ENCODE measurements at places on chromosomes 16 and 17.

- DNase-seq = no peak
These were observed 206.1 kb upstream of the ZFHX3 start for GRCh38 chr16:73253922-73254480.

DNA sequence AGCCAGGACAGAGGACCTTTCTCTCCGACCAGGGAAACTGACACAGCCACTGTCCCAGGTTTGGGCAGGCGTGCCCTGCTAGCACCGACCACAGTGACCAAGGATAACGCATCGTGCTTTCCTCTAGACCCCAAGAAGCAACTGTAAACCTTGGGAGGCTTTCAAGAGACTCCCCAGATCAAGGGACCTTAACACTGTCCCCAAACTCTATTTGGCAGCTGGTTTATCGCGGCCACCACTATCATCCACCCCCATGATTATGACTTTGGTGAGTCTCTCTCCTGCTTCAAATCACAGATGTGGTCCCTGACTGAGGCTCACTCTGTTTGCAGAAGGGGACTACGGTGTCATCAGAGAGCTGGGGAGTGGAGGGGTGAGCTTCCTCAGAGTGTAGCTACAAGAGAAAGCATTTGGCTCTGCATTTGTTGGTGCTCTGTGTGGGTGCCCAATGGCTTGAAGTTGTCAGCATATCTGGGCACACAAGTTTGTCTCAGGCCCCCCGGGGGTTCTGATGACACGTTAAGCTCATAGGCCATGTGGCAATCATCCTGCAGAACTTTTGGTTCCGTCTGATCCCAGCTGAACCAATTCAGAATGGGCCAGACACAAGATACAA, 408.0 kb downstream of the SLC39A11 start:
- DNase-seq = no peak

- DNase-seq = peak; percentile 61
These were observed 521 bp downstream of the C16orf87 start for GRCh38 chr16:46830417-46830901.

- DNase-seq = no peak
These were observed 55.4 kb downstream of the JPH3 start for GRCh38 chr16:87657621-87658192.

GRCh38 chr16:1538804-1539520, 5.5 kb downstream of the TMEM204 start:
- DNase-seq = peak; percentile 25

- DNase-seq = peak; percentile 44
These were observed 1.4 kb downstream of the MYO18A start for GRCh38 chr17:29178750-29179231.

DNA sequence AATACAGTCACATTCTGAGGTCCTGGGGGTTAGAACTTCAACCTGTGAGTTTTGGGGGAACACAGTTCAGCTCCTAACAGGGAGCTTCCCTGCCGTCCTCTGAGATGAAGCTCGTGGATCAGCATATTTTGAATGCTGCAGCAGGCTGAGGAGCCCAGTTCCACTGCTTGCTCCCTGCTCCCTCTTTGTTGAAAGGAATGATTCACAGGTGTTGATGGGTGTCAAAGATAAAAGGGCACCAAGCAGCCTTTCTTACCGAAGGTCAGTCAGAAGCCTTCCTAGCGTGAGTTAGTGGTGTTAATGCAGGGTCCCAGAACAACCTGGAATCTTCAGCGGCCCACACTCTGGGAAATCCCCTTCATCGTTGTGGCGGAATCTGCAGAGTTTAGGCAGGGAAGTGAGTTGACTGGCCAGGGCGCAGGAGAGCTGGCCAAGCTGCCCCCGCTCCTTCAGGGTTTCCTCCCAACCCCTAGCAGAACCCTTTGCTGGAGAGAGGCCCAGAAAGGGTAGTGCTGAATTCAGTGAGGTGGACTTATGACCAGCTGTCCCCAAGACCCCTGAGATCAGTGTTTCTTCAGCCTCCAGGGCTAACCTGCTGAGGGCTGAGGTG, 114.8 kb downstream of the GNAO1 start:
- no peak for DNase-seq

DNA sequence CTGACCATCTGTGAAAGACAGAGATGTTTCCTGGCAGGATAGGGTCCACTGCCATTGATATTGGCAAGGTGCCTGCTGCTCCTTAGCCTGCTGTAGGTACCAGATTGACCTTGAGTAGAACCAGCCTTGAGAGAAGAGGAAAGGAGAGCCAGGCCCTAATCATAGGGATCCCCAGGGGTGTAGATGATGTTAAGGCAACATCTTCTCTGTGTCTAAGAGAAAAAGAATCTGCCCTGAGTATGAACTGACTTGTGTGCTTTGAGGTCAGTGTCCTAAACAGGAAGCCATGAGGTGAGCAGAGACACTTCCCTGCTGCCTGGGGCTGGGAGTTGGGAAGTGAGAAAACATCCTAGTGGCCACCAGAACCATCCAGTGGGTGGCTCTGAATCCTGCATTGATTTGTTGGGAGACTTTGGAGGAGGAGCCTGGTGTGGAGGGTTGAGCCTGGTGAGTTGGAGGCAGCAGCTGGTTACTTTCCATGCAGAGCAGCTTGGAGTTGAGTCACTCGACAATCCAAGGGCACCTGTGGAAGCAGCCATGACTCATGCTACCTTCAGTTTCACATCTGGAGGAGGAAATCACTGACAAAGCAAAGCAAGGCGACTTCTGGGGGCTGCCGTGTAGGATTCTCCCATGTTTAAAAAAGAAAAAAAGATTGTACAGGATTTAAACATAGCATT, 47.8 kb downstream of the BMERB1 start:
- no peak for DNase-seq

- no peak for DNase-seq
These were observed 31.3 kb downstream of the CLEC19A start for GRCh38 chr16:19316846-19317245.

DNA sequence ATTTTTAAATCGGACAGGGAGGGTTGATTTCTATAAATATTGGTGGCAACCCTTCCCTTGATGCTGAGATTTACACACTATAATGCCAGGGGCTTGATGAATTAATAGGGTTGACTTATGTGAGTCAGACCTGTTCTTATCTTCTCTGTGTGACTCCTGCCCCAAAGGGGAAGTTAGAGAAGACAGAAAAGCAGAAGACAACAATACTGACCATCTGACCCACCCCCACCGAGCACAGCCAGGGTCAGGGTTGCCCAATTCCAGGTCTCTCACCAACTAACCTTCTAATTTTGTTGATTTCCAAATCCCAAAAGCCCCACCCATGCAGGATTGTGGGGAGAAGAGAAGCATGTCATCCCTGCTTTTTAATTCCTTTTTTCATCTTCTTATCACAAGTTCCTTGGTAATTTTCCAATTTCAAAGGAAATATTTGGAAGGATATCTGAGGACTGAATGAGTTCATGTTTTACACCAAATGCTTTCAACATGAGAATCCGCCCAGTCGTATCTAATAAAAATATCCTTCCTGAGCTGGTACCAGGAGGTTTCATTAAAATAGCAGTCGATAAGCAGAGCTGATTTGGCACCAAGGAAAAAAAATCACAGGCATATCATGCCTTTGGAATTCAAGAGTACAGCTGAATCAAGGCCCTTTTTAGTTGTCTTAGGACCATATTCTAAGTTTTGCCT, 603.4 kb upstream of the CDH11 start:
- DNase-seq = no peak

GRCh38 chr17:43881181-43881580, 26.2 kb downstream of the MPP2 start:
- no peak for DNase-seq

DNA sequence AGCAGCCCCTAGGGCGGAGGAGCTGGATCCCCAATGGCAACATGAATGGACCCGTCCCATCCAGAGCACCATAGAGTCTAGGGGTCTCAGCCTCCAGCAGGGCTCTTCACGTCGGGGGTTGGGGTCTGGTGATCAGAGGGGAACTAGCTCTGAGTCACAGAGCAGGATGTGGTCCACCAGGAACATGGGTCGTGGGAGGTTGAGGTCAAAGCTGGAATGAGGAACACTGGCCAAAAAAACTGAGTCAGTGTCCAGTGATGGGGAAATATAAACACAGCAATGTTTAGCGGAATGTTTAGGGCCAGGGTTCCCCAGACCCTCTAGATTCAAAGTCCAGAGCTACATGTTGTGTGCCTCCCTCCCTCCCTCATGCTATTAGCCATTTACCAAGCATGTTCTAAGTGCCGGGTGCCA, 79.1 kb upstream of the C16orf82 start:
- no peak for DNase-seq

DNA sequence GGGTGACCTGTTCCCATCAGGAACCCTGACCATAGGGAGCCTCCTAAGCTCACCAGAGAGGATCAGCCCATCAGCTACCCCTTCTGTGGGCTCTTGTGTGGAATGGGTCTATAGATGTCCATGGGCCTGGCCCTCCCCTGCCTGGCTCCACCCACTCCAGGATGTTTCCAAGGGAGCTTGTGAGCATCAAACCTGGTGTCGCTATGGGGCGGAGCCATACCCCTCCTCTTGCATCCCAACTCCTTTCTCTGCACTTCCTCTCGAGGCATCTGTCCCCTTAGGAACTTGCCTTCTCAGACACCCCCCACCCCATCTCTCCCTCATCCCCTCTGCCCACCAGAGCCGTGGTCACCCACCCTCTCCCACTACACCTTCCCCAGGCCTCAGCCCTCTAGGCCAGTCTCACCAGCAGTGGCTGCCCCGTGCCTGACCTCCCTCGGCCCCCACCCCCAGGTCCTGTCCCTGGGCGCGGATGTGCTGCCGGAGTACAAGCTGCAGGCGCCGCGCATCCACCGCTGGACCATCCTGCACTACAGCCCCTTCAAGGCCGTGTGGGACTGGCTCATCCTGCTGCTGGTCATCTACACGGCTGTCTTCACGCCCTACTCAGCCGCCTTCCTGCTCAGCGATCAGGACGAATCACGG, 10.4 kb downstream of the KCNH6 start:
- DNase-seq = no peak

- peak; percentile 94 for DNase-seq
These were observed 661 bp upstream of the ALOXE3 start for GRCh38 chr17:8118769-8119580.

DNA sequence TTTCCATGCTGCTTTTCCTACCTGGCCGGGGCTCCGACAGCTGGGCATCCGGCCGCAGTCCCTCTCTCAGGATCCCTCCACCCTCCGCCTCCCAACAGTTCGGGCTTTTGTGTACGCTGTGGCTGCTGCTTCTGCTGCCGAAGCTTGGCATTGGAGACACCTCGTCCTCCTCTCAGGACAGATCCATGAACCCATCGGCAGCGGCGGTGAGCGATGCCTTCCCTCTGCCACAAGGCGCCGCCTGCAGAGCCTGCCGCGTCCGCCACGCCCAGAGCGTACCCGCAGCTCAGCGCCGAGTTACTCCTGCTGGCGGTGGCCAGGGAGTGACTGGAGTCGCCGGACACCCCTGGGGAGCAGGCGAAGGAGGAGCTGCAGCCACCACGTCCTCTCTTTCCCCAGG, 2032.8 kb downstream of the TP53TG3F start:
- DNase-seq = no peak

DNA sequence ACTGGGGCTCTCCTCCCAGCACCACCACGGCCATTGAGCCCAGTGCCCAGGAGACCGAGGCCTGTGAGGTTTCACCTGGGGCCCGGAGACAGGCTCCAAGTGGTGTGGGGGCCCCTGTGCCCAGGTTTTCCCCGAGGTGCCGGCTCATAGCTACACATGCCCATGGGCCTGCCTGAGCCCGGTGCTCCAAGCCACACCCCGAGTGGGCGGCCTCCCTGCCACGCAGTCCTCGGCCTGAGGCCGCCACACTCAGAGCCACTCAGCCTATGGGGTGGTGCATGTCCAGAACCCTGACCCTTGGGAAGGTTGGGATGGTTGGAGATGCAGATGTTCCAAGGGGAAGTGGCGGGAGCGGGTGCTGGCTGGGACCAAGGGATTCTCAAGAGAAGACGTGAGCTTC, 24.1 kb downstream of the JPH3 start:
- DNase-seq = no peak

DNA sequence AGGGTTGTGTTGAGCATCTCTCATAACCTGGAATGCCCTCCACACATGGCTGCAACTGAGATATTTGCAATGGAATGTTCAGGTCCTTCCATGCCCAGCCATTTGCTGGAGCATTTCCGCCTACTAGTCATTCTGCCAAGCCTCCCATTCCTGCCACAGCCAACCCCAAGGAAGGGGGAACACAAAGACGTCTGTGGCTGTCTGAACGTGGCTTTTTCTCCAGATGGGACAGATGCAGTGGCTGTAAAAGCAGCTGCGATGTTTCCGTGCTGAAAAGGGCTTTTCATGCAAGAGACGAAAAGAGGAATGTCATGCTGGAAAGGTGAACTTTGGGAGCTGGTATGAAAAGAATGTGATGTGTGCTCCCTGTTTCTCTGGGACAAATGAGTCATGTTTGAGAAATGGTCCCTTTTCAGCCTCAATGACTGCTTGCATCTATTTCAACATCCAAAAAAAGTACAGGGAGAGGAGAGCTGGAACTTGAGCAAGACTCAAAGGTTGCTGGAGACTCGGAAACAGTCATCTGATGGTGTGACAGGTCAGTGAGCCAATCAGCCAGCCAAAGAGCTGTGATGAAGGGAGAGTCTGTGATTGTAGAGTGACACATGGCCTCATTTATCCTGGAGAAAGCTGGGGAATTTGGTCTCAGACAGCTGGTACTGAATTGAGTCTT, 208.9 kb downstream of the SHISA9 start:
- no peak for DNase-seq

DNA sequence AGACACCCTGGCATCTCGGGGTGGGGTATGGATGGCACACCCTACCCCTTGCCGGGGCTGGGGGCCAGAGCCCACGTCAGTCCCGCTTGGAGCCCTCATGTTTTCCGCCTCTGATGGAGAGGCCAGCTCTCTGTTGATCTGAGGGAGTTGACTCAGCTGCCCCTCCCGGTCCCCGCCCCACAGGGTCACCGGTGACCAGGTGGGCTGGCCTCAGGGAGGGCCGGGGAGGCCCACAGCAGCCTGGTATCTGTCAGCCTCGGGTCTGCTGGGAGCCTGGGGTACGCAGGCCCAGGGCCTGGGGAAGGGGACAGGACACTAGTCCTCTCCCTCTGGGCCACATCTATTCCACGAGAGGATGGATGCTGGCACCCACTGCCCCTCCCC, 109.5 kb upstream of the CIBAR2 start:
- no peak for DNase-seq

GRCh38 chr16:23406546-23407240, 46.3 kb downstream of the COG7 start:
- no peak for DNase-seq

DNA sequence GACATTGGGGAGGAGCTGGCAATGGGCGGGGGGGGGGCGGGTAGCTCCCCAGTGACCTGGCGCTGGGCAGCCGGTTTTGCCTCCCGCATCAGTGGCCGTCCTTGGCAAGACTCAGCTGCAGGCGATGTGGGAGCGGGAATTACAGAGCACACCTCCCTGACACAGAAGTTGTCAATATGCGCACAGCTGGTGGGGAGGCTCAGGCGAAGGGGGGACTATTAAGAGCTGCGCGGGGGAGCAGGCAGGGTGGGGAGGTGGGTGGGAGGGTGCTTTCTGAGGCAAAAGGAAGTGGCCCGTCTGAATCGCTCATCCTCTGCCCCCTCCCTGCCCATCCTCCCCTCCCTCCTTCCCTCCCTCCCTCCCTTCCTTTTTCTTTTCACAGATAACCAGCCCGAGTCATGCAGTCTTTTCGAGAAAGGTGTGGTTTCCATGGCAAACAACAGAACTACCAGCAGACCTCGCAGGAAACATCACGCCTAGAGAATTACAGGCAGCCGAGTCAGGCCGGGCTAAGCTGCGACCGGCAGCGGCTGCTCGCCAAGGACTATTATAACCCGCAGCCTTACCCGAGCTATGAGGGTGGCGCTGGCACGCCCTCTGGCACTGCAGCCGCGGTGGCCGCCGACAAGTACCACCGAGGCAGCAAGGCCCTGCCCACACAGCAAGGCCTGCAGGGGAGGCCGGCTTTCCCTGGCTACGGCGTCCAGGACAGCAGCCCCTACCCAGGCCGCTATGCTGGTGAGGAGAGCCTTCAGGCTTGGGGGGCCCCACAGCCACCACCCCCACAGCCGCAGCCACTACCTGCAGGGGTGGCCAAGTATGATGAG, 44.0 kb downstream of the SREBF1 start:
- DNase-seq = peak; percentile 22
